Central memory CD4-positive, alpha-beta T cell (primary cell): ENCODE measurements at places on chromosomes 13 and 19.
A peak's percentile ranks its signal among the peaks of the same experiment; 100 is the strongest.

DNA sequence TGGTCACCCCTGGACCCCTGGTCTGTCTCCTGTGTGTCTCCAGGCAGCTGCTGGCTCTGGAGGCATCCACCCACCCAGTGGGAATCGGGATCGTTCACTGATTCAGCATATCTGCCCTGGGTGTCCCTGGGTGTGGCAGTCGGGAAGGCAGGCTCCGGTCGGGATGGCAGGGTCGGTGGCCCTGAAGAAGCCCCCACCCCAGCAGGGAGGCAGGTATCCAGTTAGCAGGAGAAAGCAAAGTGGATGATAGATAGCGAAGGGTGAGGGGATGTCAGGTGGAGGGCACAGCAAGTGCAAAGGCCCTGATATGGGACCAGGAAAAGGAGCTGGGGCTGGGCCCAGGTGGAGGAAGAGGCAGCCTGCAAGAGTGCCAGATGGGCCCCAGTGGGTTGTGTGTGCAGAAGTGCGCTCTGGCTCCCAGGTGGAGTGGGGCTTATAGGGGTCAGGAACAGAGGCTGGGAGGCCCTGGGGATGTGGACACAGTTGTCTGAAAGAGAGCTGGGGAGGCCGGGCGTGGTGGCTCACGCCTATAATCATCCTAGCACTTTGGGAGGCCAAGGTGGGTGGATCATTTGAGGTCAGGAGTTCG, 2.3 kb downstream of the SSBP4 start:
- no peak for DNase-seq

DNA sequence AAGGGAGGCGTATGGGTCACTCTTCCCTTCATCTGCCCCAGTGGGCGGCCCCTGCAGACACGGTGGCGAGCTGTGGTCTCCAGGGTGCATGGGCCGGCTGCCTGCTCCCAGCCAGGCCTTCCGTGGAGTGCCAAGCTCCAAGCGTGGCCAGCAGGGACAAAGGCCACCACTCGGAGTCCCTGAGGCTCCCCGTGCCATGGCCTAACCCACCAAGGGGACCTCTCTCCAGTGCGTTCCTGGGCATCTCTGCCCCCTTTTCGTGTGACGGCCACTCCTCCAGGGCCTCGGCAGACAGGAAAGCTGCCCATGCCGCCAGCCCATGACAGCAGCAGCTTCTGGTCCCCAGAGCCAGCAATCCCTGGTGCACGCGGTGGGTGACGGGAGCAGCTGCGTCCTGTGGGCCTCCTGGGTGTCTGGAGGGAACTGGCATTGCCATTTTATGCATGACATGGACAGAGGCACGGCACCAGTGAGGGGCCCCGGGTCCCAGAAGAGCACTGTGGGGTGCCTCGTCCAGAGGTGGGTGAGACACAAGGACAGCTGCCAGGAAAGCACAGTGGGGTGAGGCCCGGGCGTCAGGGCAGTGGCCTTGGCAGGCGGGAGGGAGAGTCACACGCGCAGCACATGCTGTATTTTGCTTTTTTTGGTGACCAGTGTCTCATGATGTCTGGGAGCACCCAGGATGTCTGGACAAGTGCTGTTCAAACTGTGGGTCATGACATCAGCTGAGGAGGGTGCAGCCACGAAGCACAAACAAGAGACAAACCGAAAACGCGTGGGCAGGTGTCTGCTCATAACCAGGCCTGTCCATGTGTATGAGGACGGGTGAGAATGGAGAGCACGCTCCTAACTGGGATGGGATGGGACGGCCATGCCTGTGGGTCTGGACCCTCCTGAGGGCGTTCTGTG, 32.3 kb downstream of the CEBPG start:
- no peak for DNase-seq

- no peak for DNase-seq
These were observed 748.6 kb upstream of the SPRY2 start for GRCh38 chr13:81089371-81090157.

GRCh38 chr19:42242069-42242511, 312 bp downstream of the GSK3A start:
- DNase-seq = no peak

- no peak for DNase-seq
These were observed 43.5 kb upstream of the CYP2B6 start for GRCh38 chr19:40947573-40947972.

DNA sequence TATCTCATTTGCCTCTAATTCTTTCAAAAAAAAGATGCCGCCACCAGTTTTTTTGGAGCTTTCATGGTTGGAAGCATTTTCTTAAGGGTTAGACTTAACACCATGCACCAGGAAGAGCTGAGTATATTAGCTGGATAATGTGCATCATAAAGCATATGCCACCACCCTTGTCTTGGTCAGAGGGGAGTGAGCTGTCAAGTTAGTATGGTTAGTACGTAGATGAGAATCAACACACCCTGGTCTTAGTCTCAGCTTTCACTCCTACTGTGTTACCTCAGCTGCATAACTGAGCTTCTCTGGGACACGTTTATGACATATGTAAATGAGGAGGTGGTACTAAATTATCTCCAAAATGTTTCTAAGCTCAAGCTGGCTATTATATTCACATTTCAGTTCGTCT, 415.6 kb downstream of the DCT start:
- no peak for DNase-seq

DNA sequence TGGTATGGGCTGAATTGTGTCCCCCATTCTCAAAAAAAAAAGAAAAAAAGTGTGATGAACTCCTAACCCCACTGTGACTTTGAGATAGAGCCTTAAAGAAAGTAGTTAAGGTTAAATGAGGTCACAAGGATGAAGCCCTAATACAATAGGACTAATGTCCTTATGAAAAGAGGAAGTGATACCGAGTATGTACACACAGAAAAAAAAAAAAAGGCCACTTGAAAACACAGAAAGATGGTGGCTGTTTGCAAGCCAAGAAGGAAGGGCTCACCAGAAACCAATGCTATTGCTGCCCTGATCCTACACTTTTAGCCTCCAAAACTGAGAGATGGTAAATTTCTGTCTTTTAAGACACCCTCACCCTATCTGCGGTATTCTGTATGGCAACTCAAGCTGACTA, 955.6 kb downstream of the PCDH17 start:
- DNase-seq = no peak

DNA sequence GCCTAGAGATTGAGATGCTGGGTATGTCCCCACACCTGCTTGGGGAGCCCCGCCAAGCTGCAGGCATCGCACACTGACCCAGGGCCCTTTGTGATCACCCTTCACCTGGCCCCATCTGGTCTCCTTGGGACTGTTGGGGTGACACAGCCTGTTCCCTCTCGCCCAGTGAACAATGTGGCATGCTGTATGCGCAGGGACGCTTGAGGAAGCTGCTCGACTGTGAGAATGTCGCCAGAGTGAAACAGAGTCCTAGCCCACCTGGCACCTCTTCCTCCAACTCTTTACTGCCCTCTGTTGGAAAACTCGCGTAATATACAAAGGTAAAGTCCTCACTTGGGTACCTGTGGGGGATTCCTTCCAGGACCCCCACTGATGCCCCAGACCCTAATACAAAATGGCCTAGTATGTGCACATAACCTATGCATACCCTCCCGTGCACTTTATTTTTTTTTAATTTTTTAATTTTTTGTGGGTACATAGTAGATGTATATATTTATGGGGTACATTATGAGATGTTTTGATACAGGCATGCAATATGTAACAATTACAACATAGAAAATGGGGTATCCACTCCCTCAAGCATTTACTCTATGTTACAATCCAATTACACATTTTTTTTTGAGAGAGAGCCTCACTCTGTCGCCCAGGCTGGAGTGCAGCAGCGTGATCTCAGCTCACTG, 9.0 kb downstream of the BLOC1S3 start:
- peak; percentile 47 for DNase-seq
